ENCODE measurements at places on chromosomes 2 and 18.

GRCh38 chr18:56217406-56217805 lies 421.0 kb downstream of the TXNL1 start:
- DNase-seq: no peak

DNA sequence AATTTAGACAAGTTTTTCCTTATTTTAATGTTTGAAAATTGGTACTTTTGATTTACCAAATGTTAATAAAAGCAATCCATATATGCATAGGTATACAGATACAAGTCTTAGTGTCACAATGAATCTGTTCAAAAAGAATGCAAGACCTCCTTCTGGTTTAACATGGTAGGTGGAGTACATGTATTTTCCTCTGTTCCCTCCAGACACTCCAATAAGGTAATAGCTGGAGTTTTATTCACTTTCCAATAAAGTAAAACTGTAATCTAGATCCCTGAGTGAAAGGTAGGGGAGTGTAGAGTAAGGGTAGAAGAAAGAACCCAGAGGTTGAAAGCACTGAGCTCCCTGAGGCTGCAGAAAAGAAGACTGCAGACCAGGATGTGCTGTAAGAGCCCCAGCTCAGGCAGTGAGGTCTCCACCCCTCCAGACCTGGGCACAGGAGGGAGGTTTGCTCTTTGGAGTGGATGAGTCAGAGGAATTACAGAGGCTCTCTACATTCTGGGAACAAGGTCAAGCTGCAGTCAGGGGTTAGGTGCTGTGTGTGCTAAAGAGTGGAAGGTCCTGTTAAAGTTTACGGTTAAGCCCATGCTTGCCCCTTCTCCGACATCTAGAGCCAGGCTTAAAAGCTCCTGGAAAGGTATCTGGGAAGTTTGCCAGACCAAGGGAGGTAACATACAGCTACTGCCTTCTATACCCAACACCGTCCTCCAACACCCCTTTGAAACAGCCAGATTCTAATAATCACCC lies 27.6 kb upstream of the STAT1 start:
- DNase-seq: no peak

DNA sequence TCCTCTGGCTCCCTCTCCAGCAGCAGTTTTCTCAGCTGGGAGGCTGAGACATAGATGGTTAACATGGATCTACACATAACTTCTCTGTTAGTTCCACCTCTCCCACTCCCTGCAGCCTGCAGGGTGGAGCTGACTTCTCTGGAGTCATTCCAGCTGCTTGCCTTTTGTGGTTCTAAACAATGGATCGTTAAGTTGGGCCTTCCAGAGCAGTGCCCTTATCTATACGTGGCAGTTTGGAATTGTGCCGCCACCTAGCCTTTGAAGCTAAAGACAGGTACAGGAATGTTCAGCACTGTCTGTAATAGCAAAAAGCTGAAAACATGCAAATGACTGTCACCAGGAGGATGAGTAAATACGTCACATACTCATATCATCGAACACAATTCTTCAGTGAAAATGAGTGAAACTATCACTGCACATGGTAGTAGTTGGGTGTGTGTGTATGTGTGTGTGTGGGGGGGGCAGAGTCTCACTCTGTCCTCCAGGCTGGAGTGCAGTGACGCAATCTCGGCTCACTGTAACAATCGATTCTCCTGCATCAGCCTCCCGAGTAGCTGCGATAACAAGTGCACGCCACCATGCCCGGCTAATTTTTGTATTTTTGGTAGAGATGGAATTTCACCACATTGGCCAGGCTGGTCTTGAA lies 50.3 kb downstream of the SH2D6 start:
- DNase-seq: no peak

DNA sequence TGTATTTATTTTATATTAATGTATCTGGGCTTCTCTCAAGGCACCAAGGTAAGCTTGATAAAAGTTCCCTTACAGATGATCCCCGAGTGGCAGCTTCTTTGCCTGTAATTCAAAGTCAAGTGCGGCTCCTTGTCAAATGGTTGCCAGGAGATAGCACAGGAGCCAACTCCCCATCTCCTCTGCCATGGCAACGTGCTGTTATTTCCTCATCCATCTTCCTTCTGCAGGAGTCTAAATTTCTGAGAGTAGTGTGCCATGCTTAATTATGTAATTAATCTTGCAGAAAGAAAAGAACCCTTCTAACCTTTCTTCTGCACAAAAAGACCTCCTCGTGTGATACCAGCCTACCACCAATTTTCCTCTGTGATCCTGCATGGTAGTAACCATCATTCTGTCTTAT lies 46.2 kb upstream of the ACMSD start:
- DNase-seq: no peak

GRCh38 chr2:36069074-36069473 lies 286.5 kb upstream of the CRIM1 start:
- DNase-seq: no peak

DNA sequence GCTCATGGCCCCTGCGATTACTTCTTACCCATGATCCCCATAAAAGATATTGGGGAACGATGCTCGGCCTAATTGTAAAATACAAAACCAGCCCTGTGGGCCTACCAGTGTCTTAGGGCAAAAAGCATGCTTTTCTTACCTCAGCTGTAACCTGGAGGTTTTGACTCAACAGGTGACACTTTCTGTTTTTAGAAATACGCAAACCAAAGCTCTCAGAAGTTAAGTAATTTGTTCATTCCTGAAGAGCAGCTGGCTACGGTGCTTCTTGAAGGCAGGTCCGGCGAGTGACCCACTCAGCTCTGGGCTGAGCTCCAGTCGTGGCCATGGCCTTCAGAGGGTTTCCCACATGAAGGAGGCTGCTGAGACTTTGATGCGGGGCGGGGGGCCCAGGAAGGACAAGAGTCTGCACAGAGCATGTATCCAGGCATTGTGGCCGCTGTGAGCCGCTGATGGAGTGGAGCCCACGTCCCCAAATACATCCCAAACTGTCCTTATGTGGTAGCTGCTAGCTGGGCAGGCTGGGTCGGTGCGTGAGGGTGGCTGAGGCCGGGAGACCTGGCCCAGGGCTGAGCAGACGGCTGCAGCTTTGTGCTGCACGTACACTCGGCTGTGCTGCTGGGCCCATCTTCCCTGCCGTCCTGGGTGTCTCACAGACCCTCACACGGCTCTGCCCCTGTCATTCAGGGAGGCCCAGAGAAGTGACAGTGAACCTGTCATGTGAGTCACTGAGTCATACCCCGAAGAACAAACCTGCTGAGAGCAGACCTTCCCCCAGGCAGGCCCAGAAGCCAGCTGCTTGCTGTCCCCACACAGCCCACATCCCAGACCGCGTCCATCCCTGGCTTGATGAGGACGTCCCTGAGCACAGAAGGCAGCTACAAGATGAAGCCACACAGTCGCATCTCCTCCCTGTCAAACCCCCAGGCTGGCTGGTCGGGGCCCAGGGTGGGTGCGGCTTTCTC lies 34.1 kb downstream of the ITGB1BP1 start:
- no peak for DNase-seq
